ENCODE measurements at places on chromosomes 2 and 18. TPM values are rescaled to one million over a fixed set of nuclear protein-coding genes. Genes with fewer than 3 reads are reported as not detected.

The AOX1 gene
- total RNA-seq: 3.3 TPM

The B3GNT7 gene
- total RNA-seq: 2.8 TPM

The ZNF532 gene
- total RNA-seq: 86.1 TPM

The CLK1 gene
- 179 TPM for total RNA-seq

The COPS7B gene
- total RNA-seq: 22.5 TPM

The EVA1A gene
- total RNA-seq: 9.7 TPM

The KLHL30 gene
- total RNA-seq: 58.4 TPM

Measured in tongue (tissue), 3 donors.